ENCODE measurements at places on chromosomes 1 and 21.
A peak's percentile ranks its signal among the peaks of the same experiment; 100 is the strongest.

- no peak for DNase-seq
Measured at GRCh38 chr1:39907528-39908453, 6.1 kb upstream of the MYCL start.

GRCh38 chr1:40784141-40784770, 669 bp downstream of the KCNQ4 start:
- DNase-seq: no peak

- DNase-seq: no peak
Measured at GRCh38 chr1:225453797-225454648, 26.2 kb upstream of the LBR start.

- no peak for DNase-seq
Measured at GRCh38 chr1:12287869-12288268, 58.0 kb downstream of the VPS13D start.

DNA sequence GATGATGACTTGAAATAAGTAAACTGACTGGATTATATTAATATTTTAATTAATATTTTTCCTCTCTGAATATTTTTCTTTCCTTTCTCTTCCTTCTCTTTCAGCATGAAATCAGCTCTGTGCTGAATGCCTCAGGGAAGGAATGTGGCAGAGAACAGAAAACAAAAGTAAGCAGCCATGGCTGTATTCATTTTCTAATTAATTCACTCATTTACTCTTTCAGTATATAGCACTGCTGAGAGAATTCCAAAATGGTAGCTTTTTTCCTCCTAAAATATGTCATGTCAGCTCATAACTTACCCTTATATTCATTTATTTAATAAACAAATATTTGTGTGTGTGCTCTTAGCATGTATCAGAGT, 522.5 kb downstream of the PTPRC start:
- no peak for DNase-seq

DNA sequence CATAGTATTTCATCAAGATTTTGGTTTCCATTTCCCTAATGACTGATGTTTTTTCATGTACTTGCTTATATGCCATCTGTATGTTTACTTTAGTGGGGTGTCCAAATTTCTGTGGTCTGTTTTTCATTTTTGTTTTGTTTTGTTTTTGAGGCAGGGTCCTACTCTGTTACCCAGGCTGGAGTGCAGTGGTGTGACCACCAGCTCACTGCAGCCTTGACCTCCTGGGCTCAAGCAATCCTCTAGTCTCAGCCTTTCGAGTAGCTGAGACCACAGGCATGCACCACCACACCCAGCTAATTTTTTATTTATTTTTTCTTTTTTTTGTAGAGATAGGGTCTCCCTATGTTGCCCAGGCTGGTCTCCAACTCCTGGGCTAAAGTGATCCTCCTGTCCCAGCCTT, 378.0 kb upstream of the VAMP3 start:
- DNase-seq: no peak

- no peak for DNase-seq
Measured at GRCh38 chr1:228735871-228736586, 750 bp downstream of the RHOU start.

- DNase-seq: no peak
Measured at GRCh38 chr1:114195819-114196218, 42.1 kb upstream of the SYT6 start.

DNA sequence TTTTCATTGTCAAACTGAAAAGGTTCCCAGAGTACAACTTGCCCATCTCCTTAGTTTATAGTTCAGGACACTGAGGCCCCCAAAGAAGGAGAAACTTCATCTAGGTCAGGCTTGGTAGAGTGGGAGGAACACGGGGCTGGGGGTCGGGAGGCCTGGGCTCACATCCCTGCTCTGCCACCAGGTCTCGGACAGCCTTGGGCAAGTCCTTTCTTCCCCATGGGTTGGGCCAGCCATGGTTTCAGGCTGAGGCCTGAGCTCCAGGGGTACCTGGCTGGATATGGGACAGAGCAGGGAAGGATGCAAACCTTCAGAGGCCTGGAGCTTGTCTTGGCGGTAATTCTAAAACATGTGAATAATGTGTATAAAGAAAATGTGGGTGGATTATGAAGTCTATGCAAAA, 17.0 kb downstream of the FOXO6 start:
- DNase-seq: no peak

- DNase-seq: no peak
Measured at GRCh38 chr1:87928623-87929022, 599.9 kb downstream of the LMO4 start.

DNA sequence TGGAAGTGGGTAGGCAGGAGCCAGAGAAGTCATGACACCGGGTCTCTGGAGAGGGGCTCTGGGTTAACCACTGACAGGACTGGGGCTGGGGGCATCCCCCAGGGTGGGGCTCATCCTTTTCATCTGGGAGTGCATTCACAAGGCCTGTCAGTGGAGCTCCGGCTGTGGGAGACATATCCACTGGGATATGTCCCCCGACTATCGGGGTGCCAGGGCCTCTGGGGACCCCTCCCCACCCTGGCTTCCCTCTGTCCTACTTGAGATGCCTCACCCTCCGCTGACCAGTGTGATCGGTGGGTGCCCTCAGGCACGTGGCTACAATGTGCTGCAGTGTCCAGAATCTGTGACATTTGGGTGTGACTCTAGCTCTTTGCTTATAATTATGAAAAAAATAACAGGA, 92.3 kb upstream of the CD34 start:
- no peak for DNase-seq

- DNase-seq: no peak
Measured at GRCh38 chr1:38559446-38560165, 300.0 kb downstream of the RRAGC start.

GRCh38 chr1:32755098-32755809, 52.7 kb upstream of the SYNC start:
- DNase-seq: no peak

DNA sequence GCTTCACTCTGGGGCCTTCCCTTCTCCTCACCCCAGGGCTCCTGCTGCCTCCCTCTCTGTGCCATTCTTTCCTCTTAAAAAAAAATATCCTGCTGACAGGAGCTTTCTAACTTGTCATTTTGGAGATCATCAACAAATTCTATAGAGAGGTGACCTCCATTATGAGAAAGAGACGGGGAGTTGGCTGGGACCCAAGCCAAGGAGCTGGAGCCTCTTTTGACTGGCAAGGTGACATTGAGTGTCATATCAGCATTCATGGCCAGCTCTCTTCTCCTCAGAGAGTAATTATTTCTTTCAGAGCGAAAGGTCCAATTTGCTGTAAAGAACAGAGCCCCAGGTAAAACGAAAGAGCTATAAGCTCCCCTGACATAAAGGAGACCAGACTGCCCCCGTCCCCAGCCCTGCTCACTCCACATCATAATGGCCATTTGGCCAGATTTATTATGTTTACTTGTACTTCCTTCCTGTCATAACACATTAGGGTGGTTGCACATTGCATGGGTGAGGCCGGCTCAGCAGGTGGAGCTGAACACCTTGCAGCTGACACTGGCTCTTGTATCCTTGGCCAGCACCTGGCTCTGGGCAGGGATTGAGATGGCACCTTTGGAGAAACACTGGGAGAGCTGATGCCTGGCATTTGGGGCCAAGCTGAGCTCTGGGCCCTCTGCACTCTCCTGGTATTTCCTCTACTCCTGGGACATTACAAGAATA, 404.0 kb upstream of the VAMP3 start:
- no peak for DNase-seq

- no peak for DNase-seq
Measured at GRCh38 chr1:51534447-51534846, 15.4 kb upstream of the EPS15 start.

DNA sequence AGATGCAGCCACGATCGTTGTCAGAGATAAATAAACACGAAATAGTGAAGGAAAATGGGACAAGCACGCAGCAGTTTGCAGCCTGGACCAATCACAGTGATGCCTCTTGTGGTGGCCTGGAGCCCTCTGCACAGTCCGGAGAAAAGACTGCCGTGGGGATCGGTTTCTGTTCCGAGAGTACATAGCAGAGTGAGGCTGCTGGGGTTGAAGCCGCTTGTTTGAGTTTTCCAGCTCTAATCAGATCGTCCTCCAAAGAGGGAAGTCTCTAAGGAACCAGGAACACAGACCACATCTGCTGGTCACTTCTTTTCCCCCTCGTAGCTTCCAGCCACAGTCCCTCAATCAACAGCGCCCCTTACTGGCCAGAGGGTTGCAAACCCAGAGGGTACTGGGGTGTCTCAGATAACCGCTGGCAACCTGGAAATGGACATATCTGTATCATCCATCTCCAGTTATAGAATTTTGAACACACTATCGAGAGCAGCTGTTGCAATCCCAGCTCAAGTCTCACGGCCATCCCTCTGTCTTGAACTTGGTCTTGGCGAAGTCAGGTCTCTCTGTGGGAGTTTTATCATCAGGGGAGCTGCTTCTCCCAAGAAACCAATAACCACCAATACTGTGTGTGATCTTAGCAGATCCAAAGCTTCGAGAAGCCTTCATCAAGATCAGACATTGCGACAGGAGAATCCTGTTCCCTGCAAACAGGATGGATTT, 57.4 kb downstream of the OLIG1 start:
- DNase-seq: peak; percentile 83

GRCh38 chr1:67704351-67704750, 19.4 kb downstream of the GADD45A start:
- no peak for DNase-seq

GRCh38 chr1:234925440-234926263, 203.0 kb downstream of the TOMM20 start:
- DNase-seq: no peak

- DNase-seq: no peak
Measured at GRCh38 chr1:39214998-39215873, 10.7 kb downstream of the MACF1 start.

DNA sequence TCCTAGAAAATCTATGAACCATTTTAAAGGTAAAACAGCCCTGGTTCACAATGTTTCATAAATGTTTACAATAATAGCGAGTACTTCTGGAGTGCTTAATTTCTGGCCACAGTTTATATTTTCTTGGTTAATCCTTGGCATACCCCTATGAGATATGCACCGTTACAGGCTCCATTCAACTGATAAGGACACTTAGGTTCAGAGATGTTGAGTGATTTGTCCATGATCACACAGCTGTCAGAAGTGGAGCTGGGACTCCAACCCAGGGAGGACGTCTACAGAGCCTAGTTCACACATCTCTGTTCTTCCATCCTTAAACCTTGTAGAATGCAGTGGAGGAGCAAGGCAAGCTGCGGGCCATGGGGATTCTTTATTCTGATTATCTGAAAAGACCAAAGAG, 48.4 kb upstream of the RUNX1 start:
- no peak for DNase-seq

DNA sequence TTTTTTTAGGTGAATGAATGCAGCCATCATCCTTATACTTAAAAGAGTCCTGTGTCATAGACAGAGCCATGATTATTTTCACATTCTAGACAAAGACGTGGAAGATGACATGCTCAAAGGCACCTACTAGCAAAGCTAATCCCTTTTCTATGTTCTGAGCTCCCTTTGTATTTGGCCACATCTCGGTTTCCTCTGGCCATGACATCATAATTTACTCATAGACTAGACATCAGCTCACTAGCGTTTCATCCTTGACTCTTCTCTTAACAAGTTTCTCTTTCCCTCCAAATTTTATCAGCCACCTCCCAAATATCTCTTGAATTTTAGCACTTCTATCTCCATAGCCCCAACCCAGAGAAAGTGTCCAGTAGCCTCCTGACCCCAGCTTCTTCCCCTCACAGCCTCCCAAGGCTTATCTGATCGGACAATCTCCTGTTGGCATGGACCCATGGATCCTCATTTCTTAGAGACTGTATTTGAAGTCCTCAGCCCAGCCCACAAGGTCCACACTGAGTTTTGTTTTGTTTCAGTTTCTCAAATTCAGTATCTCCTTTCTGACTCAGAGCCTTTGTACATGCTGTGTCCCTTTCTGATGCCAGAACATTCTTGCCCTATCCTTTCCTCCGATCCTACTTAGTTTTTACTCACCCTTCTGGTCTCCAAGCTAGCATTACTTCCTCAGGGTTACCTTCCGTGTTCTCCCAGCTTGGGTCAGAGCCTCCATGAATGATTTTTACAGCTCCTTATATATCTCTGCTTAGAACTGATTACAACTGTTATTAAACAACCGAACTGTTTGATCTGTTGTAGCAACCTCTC, 33.0 kb upstream of the EPS8L3 start:
- no peak for DNase-seq

DNA sequence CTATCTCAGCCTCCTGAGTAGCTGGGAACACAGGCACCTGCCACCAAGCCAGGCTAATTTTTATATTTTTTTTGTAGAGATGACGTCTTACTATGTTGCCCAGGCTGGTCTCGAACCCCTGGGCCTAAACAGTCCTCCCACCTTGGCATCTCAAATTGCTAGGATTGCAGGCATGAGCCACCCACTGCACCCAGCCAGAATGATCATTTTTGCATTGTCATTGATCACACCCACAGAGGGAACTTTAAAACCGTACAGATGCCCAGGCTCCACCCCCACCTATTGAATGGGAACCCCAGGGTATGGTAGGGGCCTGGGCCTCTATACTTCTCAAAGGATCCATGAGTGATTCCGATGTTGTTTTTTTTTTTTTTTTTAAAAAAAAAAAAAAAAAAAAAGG, 36.7 kb downstream of the ETNK2 start:
- no peak for DNase-seq

DNA sequence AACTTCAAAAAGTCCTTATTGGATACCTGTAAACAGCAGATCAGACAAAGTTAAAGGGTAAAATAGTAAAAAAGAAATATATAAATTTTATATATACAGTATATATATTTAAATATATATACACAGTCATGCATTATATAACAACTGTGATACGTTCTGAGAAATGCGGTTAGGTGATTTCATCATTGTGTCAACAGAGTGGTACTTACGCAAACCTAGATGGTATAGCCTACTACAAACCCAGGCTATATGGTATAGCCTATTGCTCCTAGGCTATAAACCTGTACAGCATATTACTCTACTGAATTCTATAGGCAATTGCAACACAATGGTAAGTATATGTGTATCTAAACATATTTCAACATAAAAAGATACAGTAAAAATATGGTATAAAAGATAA, 222.7 kb downstream of the NUF2 start:
- DNase-seq: no peak

- DNase-seq: no peak
Measured at GRCh38 chr1:196546272-196547111, 61.7 kb downstream of the KCNT2 start.

DNA sequence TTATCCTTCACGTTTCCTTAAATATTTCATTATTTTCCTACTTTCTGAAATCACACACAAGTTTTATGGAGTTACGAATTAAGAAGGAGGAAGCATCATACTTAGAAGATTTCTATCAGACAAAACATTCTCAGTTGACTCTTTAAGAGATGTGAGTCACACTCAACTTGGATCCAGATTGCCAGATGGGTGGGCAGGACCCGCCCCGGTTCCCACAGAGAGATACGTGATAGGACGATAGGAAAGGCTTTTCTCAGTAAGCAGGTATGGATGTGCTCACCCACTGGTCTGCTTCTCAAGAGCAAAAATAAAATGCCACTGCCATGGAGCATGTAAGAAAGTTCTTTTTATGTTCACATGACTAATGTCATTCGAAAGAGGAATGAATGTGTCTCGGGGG, 392.6 kb downstream of the MRPL39 start:
- no peak for DNase-seq

DNA sequence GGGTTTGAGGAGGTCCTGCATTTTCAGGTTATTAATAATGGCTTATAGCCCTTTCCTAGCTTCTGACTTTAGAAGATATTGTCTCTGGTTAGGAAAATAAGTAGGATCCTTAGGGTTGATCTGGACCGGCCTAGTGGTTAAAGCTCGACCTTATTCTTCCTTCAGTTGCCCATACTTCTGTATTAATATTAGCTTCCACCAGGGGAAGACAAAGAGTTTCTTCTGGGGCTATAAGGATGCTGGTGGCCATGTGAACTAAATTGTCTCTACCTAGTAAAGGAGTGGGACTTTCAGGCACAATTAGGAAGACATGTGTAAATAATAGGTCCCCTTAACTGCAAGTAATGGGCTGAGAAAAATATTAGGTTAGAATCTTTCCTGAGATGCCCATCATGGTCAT, 20.6 kb upstream of the FCGR2A start:
- no peak for DNase-seq
